Cardiac muscle cell (in vitro differentiated cells and primary cell): ENCODE measurements at places on chromosomes 7 and 10. TPM values are rescaled to one million over a fixed set of nuclear protein-coding genes. Genes with fewer than 3 reads are reported as not detected.

DNA sequence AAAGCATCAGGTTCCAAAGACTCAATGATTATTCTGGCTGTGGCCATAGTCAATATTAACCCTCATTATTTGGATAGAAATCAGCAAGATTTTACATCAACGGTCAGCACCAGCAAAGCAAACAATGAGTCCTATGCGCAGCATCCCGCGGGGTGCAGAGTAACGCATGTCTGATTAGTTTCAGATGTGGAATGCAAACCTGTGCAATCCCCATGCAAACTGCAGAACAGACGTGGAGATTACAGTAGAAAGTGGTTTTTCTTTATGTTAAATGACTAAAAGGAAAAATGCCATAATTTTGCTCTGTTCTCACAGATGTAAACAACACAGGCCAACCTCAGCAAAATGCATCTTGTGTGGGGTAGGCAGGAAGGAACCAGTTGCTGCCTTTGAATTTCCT, 258.1 kb upstream of the GRB10 start:
- no peaks in the 10 kb centered on the region for H3K27me3 ChIP-seq
- no peaks in the 10 kb centered on the region for H3K36me3 ChIP-seq
- H3K4me3 ChIP-seq = no peak overlapping the region
- H3K4me1 ChIP-seq = peaks cover 12% of the 10 kb centered on the region
- no peak overlapping the region for H3K27ac ChIP-seq

DNA sequence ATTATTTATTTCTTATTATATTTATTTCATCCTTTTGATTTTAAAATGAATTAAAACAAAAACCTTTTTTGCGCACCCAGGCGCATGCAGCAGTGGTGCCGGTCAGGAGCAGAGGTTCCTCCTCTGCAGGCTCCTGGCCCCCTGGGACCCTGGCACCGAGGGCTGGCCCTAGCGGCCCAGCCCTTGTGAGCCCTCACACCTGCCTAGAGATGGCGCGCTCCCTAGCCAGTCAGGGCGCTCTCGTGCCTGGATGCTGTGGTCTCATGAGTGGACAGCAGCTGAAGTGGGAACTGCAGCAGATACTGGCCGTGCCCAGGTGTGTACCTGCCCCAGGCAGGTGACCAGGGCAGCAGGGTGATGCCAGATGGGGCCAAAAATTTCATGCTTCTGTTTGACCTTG, 13.8 kb downstream of the RET start:
- no peaks in the 10 kb centered on the region for H3K27me3 ChIP-seq
- no peak for DNase-seq
- no peak overlapping the region for H3K4me3 ChIP-seq
- no peaks in the 10 kb centered on the region for H3K4me1 ChIP-seq
- no peaks in the 10 kb centered on the region for H3K36me3 ChIP-seq

DNA sequence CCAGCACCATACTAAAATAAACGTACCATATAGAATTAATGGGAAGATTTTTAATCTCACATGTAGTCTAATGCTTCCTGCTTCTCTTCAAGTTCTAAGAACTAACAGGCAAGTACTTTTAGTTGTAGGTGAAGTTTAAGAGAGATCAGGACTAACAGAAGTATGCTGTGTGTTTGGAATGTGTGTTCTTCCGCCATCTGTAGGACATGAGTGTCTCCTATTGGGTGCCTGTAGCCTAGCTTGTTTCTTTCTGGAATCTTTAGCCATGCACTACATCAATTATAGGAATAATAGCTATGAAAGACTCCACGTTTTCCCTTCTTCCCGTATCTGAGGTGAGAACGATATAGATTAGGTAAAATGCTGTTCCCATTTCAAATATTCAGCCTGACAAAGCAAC, 140.2 kb upstream of the AHR start:
- no peaks in the 10 kb centered on the region for H3K27me3 ChIP-seq
- H3K4me3 ChIP-seq = no peak overlapping the region
- DNase-seq = no peak
- H3K36me3 ChIP-seq = no peaks in the 10 kb centered on the region
- no peak overlapping the region for H3K27ac ChIP-seq
- H3K4me1 ChIP-seq = no peaks in the 10 kb centered on the region

GRCh38 chr7:19944363-19945120, 171.1 kb upstream of the TMEM196 start:
- H3K36me3 ChIP-seq = no peaks in the 10 kb centered on the region
- no peaks in the 10 kb centered on the region for H3K4me1 ChIP-seq
- no peak overlapping the region for H3K4me3 ChIP-seq
- no peak for DNase-seq
- H3K27me3 ChIP-seq = no peaks in the 10 kb centered on the region

DNA sequence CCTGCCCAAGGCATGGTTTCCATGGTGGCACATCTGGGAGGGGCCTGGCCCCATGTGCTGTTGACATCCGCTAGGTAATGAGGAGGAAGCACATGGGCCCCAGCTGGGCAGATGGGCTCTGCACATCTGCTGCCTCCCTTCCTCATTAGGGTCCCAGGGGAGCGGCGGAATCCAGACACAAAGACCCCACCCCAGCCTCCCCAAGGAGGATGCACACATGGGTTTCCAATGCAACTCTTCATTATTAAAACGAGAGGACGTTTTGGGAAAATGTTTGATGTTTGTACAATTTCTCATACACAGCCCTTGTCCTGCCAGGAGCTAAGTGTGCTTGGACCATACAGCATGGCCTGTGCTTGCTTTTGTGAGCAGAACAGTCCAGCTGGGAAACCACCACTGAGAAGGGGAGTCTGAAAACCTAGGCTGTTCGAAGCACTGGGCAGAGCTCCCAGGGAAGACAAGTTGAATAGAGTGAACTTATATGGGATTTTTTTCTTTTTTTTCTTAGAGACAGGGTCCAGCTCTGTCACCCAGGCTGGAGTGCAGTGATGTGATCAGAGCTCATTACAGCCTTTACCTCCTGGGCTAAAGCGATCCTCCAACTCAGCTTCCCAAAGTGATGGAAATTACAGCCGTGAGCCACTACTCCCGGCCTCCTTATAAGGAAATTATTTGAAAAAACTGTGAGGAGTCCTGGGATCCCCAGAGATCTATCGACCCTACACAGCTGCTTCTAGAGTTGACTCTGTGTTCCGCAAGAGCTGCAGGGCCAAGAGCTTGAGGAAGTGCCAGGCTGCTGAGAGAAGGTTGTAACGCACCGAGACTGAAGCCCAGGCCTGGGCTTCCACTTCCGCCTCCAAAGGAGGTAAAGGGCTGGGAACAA, 23.4 kb downstream of the FAM107B start:
- no peak overlapping the region for H3K4me3 ChIP-seq
- H3K36me3 ChIP-seq = no peaks in the 10 kb centered on the region
- peak; percentile 70 for DNase-seq
- H3K4me1 ChIP-seq = peaks cover 8% of the 10 kb centered on the region
- no peaks in the 10 kb centered on the region for H3K27me3 ChIP-seq

The SLC29A3 gene
- 2.5 and 3.5 TPM in 2 replicates for total RNA-seq

The GNAI1 gene
- total RNA-seq = 21.8 and 26.1 TPM in 2 replicates

The CXCL12 gene
- 26.3 and 68.9 TPM in 2 replicates for total RNA-seq

The CRCP gene
- total RNA-seq = 20.3 and 30.0 TPM in 2 replicates

The INSIG1 gene
- 76.3 and 221 TPM in 2 replicates for total RNA-seq
